ENCODE measurements at places on chromosomes 1 and 21. TPM values are rescaled to one million over a fixed set of nuclear protein-coding genes. Genes with fewer than 3 reads are reported as not detected.

Gene LINGO4
- not detected for total RNA-seq

- DNase-seq, result peak; percentile 75
Measured at GRCh38 chr1:24391882-24392603, 21.5 kb downstream of the STPG1 start.

DNA sequence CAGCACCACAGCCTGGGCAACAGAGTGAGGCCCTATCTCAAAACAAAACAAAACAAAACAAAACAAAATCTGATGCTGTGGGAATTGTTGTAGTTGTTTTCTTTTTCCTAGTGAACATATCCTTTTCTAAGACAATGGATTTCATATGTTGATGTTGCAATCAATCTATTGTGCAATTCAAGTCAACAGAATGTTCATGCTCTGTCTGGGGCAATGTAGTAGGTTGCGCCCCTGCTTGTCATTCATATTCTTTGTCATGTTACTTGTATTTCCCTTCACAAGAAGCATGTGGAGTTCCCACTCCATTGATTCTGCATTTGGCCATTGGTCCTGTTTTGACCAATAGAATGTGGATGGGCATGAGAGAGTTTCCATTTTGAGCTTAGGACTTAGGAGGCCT lies 223.9 kb downstream of the DUSP10 start:
- DNase-seq, result no peak

GRCh38 chr1:165753934-165754333 lies 14.7 kb downstream of the TMCO1 start:
- DNase-seq, result no peak

DNA sequence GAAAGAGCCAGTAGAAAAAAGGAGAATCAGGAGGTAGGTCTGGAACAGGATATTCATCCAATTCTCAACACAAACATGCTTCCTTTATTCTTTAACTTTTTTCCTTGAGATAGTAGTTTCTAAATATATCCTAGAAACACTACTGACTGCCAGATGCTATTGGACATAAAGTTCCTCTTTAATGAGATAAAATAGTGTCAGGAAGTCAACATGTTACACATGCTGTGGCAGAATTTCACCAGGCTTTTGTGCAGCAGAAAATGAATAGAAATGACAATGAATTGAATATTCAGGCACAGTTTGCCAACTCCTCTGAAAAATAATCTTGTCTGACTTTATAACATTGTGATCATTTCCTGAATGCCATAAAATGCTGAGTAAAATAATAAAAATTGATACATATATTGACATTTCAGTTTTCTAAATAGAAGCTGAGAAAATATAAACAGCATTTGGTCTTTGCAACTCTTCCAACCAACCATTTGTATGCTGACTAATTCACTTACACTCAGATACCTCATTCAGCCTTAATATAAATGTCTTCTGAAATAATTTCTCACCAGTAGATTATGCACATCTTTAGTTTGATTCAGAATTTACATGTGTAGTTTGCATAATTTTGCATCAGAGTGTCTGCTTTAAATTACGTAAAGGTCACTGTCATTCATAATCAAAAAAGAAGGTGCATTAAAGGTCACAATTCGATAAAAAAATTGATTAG lies 486.1 kb upstream of the ADGRL2 start:
- DNase-seq, result no peak

All from endothelial cell of umbilical vein (primary cell).